ENCODE measurements at places on chromosomes 16 and 17.
A peak's percentile ranks its signal among the peaks of the same experiment; 100 is the strongest.

DNA sequence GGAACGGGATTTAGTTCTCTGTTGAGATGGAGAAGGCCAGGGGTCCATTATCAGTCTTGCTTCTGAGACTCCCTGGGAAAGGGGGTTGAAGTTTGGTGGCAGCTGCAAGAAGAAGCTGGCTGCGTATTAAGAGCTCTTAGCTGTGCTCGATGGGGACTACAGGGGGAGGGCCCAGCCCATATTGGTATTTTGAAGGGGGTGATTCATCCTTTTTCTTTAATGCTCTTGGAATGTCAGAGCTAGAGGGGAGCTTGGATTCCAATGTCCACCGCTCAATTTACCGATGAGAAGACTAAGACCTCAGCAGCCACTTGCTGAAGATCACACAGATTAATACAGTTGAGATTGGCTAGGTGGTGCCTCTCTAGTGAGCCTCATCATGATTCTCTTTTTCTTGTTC, 5.0 kb downstream of the NOG start:
- no peak for DNase-seq

DNA sequence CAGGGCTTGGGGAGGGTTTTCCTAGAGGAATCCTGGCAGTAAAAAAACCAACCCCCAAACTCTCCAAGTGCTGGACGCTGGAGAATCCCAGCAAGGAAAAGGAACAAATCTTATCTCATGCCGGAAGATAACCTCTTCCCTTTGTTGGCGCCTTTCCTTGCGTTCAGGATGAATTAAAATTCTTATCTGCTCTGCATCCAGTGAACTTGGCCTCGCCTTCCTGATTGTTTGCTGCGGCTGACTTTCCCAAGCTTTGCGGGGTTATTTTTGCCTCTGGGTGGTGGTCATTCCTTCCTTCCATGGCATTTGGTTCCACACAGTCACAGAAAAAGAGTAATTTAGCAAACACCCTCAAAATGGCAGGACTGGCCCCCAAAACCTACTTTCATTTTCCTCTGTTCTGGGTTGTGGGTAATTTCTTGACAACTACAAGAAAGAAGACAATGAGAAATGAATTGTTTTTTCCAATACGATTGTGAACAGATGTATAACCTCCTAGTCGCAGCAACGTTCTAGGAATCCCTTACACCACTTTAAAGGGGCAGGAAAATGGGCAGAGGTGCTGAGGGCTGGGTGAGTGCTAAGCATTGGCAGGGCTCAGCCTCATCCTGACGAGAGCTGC, 77.8 kb downstream of the MRC2 start:
- peak; percentile 34 for DNase-seq

- DNase-seq, result no peak
These were observed 665 bp downstream of the MYBBP1A start for GRCh38 chr17:4554441-4554996.

DNA sequence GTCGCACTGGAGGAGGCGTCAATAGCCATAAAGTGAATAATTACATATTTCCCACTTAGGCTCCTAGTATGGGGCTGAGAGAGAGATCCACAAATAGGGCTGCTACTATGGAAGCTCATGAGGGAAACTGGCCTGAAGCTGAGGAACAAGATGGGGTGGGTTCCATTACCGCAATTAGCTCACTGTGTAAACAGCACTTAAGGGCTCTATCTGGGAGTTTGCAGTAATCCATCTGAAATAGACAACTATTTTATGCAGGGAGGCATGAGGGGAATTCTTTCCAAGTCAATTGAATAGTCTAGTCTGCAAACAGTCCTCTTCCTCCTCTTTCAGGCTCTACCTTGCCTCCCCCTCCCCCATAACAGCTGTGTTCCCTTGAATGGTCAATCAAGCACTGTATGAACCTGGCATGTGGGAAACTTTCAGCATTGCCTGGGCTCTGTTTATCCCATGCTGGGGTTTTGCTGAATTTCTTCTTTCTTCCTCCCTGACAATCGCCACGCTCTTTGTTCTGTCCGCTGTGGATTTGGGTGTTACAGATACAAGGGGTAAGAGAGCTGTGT, 56.1 kb upstream of the MAF start:
- peak; percentile 68 for DNase-seq

DNA sequence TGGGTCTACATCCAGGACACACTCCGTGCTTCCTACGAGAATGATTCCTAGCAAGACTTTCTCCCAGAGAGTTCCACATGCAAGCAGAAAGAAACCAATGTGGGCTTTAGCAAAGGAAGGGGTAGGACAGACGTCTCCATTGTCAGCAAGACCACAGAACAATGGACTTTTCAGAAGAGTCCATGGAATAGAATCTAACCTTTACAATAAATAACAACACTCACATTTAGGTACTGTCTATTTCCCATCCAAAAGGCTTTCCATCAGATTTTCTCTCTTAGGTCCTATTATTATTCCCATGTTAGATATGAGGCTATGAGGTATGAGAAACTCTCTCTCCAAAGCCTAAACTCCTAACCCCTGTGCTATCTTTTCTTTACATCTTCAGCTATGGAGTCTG, 360.9 kb downstream of the GRIN2A start:
- no peak for DNase-seq

- DNase-seq, result no peak
These were observed 3.9 kb downstream of the PRSS21 start for GRCh38 chr16:2820836-2821486.

GRCh38 chr17:40457369-40457768, 14.1 kb downstream of the IGFBP4 start:
- DNase-seq, result no peak

DNA sequence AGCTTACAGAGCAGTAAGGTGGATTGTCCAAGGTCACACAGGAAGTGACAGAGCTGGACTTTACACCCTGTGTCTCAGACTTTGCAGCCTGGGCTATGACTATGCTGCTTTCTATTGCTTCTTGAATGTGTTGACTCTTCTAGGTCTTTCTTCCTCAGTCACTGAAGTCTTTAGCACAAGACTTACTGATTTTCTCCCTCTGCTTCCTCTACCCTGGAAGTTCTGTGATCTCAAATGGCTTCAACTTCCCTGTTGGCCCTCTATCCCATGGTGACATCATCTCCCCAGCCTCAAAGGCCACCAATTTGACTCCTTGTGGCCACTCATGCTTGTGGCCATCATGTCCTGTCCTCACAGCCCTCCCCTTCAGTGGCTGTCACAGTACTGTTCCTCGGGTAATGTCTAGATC, 181.3 kb downstream of the HS3ST3A1 start:
- no peak for DNase-seq

- DNase-seq, result no peak
These were observed 94.6 kb upstream of the DHX40 start for GRCh38 chr17:59470624-59471297.

DNA sequence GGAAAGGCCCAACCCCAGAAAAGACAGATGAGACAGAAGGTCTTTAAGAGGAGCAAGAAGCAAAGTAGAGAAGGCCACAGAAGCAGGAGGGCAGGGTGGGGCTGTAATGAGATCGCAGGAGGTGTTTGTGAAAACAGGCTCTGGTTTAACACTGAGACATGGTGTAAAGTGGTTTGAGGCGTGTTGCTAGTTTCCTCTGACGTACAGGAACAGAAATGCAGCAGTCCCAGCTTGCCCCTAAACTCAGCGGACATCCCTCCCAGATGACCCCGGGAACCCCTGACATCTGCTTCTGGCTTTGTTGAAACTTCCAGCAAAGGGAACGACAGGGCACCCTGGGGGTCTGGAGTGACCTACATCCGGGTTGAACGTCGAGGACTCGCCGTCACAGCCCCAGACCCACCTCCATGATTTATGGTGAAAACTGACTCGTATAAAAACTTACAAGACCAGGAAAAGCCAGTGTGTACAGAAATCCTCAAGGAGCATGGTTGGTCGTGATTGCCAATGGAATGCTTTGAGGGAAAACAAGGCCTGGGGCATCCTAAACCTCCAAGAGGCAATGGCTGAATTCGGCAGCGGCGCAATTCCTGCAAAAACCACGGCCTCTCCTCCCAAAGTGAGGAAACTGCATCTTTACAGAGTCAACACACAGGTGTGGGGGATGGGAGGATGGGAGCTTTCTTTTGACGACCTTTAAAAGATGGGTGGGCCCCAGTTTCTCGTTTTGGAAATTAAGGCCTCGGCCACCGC, 25.8 kb downstream of the LITAF start:
- DNase-seq, result peak; percentile 78

DNA sequence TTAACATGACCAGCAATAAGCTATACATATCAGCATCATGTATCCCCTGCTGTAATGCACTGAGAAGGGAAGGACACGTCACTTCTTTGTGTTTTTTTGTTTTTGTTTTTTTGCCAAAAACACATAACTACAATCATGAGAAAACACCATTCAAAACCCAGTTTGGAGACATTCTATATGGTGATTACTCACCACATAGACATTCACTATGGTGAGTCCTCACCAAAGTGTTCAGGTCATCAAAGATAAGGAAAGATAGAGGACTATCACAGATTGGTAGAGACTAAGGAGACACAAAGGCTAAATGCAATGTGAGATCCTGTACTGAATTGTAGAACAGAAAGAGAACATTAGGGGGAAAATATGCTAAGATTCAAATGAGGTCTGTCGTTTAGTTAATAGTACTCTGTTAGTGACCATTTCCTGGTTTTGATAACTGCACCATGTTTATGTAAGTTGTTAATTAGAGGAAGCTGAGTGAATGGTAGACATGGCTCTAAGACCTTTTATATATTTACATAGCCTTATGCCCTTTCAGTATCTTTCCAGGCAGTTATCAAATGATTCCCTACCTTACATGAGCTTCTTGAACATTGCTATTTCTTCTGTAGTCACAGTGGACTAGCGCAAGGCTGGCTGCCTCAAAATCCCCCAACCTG, 46.6 kb downstream of the PIK3R5 start:
- no peak for DNase-seq

- peak; percentile 70 for DNase-seq
These were observed 40.2 kb downstream of the CPPED1 start for GRCh38 chr16:12763517-12763916.

DNA sequence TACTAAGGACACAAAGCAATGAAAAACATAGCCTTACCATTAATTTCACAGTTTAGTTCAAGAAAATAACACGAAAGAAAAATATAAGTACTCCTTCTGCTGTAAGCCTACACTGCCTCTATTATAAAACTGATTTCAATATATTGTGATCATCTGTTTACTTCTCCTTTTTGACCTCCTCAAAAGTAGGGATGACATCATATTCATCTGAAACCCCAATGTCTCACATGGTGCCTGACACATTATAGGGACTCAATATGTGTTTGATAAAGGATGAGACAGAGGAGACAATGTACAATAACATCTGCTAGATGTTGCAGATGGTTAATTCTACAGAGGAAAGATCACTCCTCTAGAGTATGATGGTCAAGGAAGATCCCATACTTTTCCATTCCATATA, 118.4 kb upstream of the NOG start:
- no peak for DNase-seq

GRCh38 chr16:19913340-19913645, 28.6 kb upstream of the GPRC5B start:
- DNase-seq, result no peak

DNA sequence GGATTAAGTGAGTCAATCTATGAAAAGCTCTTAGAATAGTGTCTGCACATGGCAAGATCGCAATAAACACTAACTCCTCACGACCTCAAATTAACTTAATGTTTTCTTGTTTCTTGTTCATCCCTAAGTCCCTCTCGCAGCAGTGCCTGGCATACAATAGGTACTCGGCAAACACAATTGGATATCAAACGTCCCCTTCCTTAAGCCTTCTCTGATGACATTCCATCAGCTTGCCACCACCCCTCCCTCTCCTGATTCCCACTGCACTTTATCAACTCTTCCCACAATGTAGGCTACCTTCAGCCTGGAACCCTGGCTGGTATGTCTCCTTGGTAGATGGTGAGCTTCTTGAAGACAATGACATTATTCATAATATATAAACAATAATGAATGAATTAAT, 33.3 kb downstream of the CCDC42 start:
- no peak for DNase-seq

GRCh38 chr17:83078378-83079351, 744 bp upstream of the METRNL start:
- DNase-seq, result peak; percentile 68

DNA sequence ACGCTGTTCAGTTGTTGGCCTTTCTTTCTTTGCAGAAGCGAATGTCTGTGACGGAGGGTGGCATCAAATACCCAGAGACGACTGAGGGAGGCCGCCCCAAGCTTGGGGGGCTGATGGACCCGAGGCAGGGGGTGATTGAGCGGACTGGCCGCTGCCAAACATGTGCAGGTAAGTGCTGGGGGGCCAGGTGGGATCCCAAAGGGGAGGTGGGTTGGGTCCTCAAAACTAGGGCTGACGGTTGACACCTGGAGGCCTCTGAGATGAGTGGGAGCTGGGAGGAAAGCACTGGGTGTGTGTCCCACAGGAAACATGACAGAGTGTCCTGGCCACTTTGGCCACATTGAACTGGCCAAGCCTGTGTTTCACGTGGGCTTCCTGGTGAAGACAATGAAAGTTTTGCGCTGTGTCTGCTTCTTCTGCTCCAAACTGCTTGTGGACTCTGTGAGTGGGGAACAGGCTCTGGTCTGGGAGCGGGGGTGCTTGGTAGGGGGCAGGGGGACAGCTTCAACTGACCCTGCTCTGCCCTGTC, 11.8 kb downstream of the POLR2A start:
- DNase-seq, result no peak

GRCh38 chr17:21105064-21105894, 21.5 kb upstream of the DHRS7B start:
- no peak for DNase-seq

DNA sequence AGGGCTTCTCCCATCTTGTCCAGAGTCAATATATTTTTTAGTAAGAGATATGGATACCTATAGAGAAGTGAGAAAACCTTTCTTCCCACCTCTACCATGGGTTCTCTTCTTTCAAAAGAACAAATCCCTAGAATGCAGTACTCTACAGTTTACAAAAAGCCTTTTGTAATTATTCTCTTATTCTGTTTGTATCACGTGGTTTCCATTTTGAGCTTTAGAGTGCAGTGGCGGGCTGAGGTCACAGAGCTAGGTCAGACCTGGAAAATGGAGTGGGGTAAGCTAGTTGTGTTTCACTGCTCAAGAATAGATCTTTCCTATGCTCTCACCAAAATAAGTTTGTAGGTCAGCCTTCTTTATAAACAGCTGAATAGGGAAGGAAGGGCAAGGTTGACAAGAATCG, 85.3 kb upstream of the MAF start:
- DNase-seq, result no peak
